AML-193 (cell line): ENCODE measurements at places on chromosomes 16 and 17.

- DNase-seq = no peak
Measured at GRCh38 chr17:78258323-78259191, 27.1 kb downstream of the TMEM235 start.

DNA sequence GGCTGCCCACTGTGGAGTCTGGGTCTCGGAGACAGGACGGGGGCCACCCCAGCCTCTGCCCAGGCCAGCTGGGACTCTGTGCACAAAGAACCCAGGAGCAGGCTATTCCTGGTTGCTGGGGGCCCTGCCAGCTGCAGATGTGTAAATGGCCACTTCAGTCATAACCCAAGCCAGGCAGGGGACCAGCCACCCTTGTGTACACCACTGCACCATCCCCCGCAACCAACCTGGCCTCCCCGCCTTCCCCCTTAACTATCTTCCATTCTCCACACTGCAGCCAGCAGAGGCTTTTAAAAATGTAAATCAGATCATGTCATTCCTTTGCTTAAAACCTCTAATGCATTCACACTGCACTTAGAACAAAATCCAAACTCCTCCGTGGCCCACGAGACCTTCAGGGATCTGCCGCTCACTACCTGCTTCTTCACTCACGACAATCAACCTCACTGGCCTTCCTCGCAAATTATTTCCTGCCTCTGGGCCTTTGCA is 28.3 kb downstream of the RTN4RL1 start:
- DNase-seq = no peak

DNA sequence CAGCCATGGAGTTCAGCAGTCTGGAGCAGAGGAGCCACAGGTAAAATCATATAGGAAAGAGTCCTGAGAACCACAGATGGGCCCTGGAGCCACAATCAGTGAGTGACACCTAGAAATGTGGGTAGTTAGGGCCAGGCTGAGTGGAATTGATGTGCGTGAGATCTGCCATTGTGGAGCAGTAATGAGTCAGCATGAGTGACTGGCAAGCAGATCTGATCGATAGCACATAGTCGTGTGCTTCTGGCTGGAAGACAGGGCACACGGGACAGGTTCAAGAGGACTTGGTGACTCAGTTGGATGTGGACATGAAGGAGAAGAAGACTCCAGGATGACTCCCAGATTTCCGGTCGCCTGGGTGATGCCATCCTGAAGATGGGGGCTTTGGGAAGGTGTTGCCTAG is 12.3 kb downstream of the ADORA2B start:
- DNase-seq = no peak

GRCh38 chr16:19505600-19506303 is 16.1 kb downstream of the GDE1 start:
- no peak for DNase-seq

DNA sequence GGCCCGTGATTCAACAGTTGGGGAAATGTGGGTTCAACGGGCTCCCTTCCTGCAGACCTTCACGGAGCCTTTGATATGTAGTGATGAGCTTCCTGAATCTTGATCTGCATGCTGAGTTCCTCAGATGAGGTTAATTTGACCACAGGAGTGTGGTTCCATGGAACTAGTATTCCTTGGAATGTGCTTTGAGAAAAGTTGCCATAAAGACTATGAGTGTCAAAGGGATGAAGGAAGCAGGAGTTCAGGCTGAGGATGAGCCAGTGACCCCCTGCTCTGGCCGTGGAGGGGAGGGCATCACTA is 229.2 kb downstream of the MSI2 start:
- DNase-seq = no peak

GRCh38 chr16:6771956-6772355 is 560.7 kb upstream of the RBFOX1 start:
- no peak for DNase-seq

GRCh38 chr16:86193528-86194193 is 294.7 kb downstream of the IRF8 start:
- no peak for DNase-seq

- peak; percentile 59 for DNase-seq
Measured at GRCh38 chr17:42459801-42460281, 1.2 kb downstream of the ATP6V0A1 start.

- DNase-seq = peak; percentile 88
Measured at GRCh38 chr17:56908001-56908542, 5.8 kb downstream of the TRIM25 start.

- no peak for DNase-seq
Measured at GRCh38 chr16:89184933-89185794, 13.6 kb downstream of the CDH15 start.

- DNase-seq = peak; percentile 7
Measured at GRCh38 chr17:70675070-70675590, 505.8 kb downstream of the KCNJ2 start.

DNA sequence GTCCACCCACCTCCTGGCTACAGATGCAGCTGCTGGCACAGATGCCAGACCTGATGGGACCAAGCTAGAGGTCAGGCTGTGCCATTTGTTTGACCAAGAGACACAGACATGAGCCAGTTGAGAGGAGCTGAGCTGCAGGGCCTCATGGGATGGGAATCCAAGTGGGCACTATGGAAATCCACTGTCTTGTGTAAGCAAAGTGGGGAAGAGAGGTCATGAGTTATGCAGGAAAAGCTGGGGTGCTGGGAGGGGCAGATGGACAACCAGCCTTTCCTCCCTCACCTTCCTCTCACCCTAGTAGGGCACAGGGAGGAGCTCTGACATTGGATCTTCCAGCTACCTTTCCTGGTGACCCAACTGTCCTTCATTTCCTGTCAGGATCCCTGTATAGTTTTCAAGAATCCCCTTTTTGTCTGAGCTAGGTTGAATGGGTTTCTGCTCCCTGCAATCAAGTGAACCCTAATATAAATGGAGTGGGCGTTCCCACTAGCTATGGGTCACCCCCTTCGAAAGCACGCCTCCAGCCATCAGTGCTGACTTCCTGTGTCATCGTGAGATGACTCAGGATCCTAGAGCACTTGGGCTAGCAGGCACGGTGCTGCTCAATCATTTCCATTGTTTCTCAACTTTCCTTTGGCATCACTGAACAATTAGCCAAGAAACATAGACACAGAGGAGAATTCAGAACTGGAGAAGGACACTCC is 13.6 kb downstream of the ATPAF2 start:
- DNase-seq = no peak

DNA sequence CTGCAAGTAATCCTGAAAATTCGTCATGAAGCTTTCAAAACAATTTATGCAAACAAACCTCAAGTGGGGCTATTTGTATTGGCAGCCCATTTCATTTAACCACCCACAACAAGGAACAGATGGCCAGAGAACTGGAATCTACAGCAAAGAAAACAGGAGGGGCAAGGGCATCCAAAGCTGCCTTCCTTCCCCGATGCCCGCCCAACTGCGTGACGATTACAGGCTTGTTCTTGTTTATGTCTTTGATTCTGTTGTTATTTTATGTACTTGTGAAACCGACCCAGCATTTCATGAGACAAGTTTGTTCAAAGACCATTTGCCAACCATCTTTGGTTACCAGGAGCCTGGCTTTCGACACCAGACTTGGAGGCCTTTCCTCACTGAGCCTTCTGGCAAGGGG is 59.1 kb upstream of the IRX6 start:
- DNase-seq = no peak

DNA sequence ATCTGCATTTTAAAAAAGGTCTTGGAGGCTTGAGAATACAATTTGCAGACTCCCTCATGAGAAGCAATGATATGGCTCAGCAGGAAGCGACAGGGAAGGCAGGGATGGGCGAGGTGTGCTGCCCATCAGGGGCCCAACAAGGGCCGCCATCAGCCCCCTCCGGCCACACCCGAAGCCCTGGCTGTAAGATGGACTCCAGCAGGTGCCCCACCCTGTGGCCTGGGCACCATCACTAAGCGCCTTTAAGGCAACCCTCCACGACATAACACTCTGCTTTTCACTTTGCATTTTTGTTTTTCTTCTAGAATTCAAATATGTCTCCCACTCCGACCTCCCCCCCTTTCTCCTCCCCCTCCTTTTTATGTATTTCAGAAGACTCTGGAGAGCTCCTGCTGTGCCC is 52.2 kb upstream of the RCVRN start:
- no peak for DNase-seq

DNA sequence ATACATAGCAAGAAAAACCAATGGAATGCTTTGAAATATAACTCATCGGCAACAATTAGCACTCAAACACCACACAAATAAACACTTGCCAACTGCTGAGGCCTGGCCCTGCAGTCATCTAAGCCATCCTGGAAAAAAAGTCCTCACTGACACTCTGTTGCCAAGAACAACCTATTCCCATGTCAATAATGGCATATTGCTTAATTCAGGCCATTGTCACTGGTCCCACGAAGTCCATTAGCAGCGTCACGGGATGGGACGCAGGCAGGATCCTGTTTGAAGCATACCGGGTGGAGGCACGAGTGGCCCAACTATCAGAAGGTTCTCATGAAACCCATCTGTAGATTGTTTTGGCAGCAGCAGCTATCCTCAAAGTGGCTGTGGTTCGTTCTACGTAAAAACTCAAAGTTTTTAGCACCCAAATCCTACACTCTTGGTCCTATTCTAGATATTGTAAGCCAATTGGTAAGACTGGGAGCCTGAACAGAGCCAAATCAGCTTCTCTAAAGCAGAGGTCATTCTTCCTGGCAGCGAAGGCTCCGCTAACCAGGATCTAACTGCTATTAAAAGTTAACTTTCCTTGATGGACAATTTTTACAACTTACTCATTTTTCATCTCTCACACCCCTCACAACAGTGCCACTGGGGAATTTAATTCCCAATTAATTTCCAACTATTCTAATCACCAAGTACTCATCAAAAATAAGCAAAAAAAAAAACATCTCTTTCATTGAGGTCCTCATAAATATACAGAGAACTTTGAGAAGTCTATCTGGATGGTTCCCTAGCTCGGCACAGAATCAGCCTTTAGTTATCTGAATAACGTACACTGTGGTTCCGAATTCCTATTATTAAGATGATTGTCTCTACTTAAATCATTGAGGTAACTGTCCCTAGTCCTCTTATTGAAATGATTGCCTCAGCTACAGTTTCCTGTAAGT is 91.5 kb downstream of the ZFHX3 start:
- no peak for DNase-seq

DNA sequence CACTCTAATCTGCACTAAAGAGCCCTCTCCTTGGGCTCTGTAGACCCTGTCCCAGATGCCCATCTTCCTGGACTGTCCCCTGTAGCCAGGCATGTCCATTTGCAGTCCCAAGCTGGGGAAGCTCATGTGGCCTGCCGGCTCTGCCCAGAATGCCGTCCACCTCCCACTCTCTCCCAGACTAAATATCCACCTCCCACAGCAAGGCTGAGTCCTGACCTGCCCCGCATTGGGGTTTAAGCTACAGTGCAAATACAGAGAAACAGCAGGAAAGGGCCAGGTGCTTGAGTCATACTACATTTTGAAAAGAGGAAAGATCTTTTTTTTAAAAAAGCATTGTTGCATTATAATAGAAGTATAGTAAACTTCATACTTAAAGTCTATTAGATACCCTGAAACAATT is 3.0 kb downstream of the ST6GALNAC2 start:
- DNase-seq = no peak
